ENCODE measurements at places on chromosomes 2 and 18. TPM values are rescaled to one million over a fixed set of nuclear protein-coding genes. Genes with fewer than 3 reads are reported as not detected.

The DPP10 gene
- polyA plus RNA-seq = not detected

The MAP4K4 gene
- polyA plus RNA-seq = 46.6 TPM

The ERFE gene
- 0.27 TPM for polyA plus RNA-seq

The SCN9A gene
- 0.09 TPM for polyA plus RNA-seq

The SKOR2 gene
- not detected for polyA plus RNA-seq

Measured in keratinocyte (primary cell).